ENCODE measurements at places on chromosomes 3 and 15.

GRCh38 chr3:177899275-177900067 is 636.8 kb upstream of the KCNMB2 start:
- no peak for DNase-seq

- no peak for DNase-seq
Measured at GRCh38 chr3:184228376-184229137, 828 bp upstream of the VWA5B2 start.

GRCh38 chr3:42488687-42489086 is 13.8 kb upstream of the VIPR1 start:
- DNase-seq, result no peak

DNA sequence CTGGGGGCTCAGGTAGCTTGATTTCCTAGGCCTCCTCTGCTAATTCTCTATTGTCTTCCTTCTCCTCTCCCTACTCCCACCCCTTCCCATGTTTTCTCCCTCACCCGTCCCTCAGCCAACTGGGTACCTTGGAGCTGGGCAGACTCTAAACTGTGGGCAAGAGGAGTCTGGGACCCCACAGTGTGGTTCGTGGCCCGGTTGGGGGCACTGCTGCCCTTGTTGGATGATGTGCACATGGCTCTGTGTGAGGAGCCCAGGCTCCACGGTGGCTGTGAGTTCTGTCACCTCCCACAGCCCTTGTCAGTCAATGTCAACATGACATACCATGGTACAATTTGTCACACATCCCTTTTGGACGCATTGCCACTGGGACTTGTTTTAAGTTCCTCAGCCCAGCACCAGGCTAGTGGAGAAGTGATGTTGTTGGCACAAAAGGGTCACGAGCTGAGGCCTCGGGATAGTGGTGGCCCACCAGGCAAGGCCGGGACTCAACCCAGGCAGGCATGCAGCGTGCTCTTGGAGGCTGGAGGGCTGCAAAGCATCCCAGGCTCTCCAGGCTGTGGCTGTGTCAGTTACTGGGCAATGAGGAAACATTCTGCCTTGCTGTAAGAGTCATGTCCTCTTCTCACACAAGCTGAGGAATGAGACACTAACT is 142.3 kb downstream of the TLE3 start:
- no peak for DNase-seq

DNA sequence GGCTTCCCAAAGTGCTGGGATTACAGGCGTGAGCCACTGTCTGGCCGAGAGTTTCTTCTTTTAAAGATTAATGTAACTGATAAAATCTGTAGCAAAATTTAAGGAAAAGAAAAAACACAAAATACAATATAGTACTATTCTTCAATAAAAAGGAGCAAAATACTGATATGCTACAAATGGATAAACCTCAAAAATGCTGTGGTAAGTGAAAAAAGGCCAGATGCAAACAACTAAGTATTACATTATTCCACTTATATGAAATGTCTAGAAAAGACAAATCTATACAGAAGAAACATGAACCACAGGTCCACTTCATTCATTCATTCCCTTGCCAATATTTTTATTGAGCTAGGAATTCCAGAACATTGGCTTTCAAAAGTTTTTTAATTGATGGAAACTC is 299.5 kb downstream of the CTNNB1 start:
- no peak for DNase-seq

DNA sequence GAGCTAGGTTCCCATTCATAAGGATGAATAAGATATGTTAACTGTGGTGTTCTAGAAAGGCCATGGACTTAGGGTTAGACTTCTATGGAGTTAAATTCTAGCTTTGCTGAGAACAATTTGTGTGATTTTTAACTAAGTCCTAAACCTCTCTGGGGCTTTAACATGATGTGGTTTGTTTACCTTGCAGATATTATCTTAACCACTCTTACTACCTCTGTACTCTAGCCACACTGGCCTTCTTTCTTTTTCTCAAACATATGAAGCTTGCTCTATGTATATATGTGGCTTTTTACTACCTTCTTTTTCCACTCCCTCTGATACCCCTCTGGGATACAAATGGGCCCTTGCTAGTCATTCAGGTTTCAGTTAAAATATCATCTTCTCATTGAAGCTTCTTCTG is 108.4 kb downstream of the ZNF609 start:
- no peak for DNase-seq

DNA sequence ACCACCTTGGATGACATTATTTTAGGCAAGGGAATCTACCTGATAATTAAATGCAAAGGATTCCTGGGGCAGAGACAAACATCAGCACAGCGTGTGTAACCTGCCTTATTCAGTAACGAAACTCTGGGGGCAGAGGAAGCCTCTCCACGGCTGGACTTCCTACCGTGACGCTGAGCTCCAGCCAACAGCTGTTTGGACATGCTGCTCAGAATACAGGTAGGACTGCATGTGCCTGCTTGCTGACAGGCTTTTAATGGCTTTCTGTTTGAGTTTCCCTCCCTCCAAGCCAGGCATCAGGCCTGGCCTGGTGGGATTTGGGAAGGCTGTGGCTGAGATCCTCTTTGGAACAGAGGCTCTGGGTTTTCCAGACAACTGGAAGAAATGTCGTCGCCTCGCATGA is 150.6 kb downstream of the ADAMTS17 start:
- DNase-seq, result no peak
